Urinary bladder (tissue), 4 donors: ENCODE measurements at places on chromosomes 2 and 18. TPM values are rescaled to one million over a fixed set of nuclear protein-coding genes. Genes with fewer than 3 reads are reported as not detected.

C2orf74 gene
- total RNA-seq = 7.2 TPM

INO80D gene
- 30.0 TPM for total RNA-seq

RAD51AP2 gene
- total RNA-seq = 0.26 TPM

UGT1A10 gene
- not detected for total RNA-seq

COL4A3 gene
- 0.74 TPM for total RNA-seq

TTLL4 gene
- 8.8 TPM for total RNA-seq

SYT4 gene
- 6.2 TPM for total RNA-seq

THAP4 gene
- 18.9 TPM for total RNA-seq

CTAGE1 gene
- not detected for total RNA-seq

DOK1 gene
- 6.0 TPM for total RNA-seq

SLC30A3 gene
- 0.53 TPM for total RNA-seq

NEUROD1 gene
- not detected for total RNA-seq

POTEI gene
- total RNA-seq = 0.05 TPM

CPLX4 gene
- not detected for total RNA-seq

ZC3H15 gene
- total RNA-seq = 82.2 TPM

RAB6D gene
- total RNA-seq = 0.21 TPM

MEX3C gene
- total RNA-seq = 53.8 TPM

CD226 gene
- 3.6 TPM for total RNA-seq

IL18R1 gene
- total RNA-seq = 3.3 TPM

DSC2 gene
- 7.1 TPM for total RNA-seq

TMEM37 gene
- 1.1 TPM for total RNA-seq

TPRKB gene
- total RNA-seq = 48.2 TPM

R3HDM1 gene
- 27.5 TPM for total RNA-seq

SERPINB13 gene
- 1.7 TPM for total RNA-seq

NYAP2 gene
- total RNA-seq = 0.79 TPM

ADGRF3 gene
- 0.37 TPM for total RNA-seq

APOB gene
- 0.32 TPM for total RNA-seq

LONRF2 gene
- total RNA-seq = 6.7 TPM
